ENCODE measurements at places on chromosomes 16 and 17. TPM values are rescaled to one million over a fixed set of nuclear protein-coding genes. Genes with fewer than 3 reads are reported as not detected.

- H3K4me1 ChIP-seq: peaks cover 3% of the 10 kb centered on the region
- H3K4me3 ChIP-seq: no peak overlapping the region
- no peak overlapping the region for H3K27ac ChIP-seq
- no peaks in the 10 kb centered on the region for H3K27me3 ChIP-seq
- DNase-seq: no peak
Measured at GRCh38 chr17:45300060-45300751, 16.6 kb downstream of the MAP3K14 start.

GRCh38 chr17:60249290-60249826 is 99.6 kb downstream of the CA4 start:
- peak overlapping the region; percentile 80 for H3K27ac ChIP-seq
- no peaks in the 10 kb centered on the region for H3K27me3 ChIP-seq
- peak overlapping the region; percentile 18 for H3K4me3 ChIP-seq
- H3K36me3 ChIP-seq: no peaks in the 10 kb centered on the region
- peak; percentile 75 for DNase-seq

KCNH6 gene
- not detected for total RNA-seq

TCAP gene
- total RNA-seq: 0.54 TPM

GRCh38 chr16:27291106-27291505 is 22.5 kb upstream of the NSMCE1 start:
- no peak for DNase-seq
- no peaks in the 10 kb centered on the region for H3K36me3 ChIP-seq
- H3K27me3 ChIP-seq: no peaks in the 10 kb centered on the region
- no peak overlapping the region for H3K4me3 ChIP-seq

SLC6A2 gene
- total RNA-seq: not detected

PRSS8 gene
- not detected for total RNA-seq

GRCh38 chr16:2472885-2473445 is 1.9 kb downstream of the NTN3 start:
- peaks cover 60% of the 10 kb centered on the region for H3K4me1 ChIP-seq
- H3K36me3 ChIP-seq: no peaks in the 10 kb centered on the region
- no peaks in the 10 kb centered on the region for H3K27me3 ChIP-seq
- DNase-seq: no peak
- peak overlapping the region; percentile 87 for H3K4me3 ChIP-seq
- no peak overlapping the region for H3K27ac ChIP-seq

GRCh38 chr17:49776551-49777300 is 11.8 kb upstream of the KAT7 start:
- H3K4me1 ChIP-seq: no peaks in the 10 kb centered on the region
- no peak overlapping the region for H3K4me3 ChIP-seq
- no peak overlapping the region for H3K27ac ChIP-seq
- no peak for DNase-seq
- H3K36me3 ChIP-seq: no peaks in the 10 kb centered on the region

MMP15 gene
- total RNA-seq: 7.0 TPM

DNA sequence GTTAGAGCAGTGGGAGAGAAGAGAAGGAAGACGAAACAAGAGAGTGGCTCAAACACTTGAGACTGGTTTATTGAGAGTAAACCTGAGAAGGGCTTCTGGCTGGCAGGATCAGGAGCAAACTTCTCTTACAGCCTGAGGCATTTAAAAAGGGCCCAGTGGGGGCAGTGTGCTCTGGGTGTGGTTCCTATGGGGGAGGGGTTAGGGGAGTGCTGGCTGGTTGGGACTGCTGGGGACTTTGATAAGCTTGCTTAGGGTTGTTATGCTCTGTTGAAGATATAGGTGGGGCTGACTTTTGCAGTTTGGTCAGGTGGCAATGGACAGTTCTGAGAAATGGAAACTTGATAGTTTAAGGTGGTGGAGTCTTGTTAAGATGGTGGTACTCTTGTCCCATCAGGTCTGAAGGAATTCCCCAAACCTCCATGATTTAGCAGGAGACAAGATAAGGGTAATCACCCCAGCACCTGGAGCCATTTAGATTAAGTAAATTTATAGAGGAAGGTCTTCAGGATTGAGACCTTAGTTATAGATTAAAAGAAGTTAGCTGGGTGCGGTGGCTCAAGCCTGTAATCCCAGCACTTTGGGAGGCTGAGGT is 79.3 kb downstream of the EMP2 start:
- H3K36me3 ChIP-seq: no peaks in the 10 kb centered on the region
- DNase-seq: no peak
- H3K4me1 ChIP-seq: no peaks in the 10 kb centered on the region
- no peaks in the 10 kb centered on the region for H3K27me3 ChIP-seq

GRCh38 chr17:67602974-67603373 is 114.8 kb upstream of the NOL11 start:
- H3K36me3 ChIP-seq: no peaks in the 10 kb centered on the region
- H3K4me3 ChIP-seq: no peak overlapping the region
- no peaks in the 10 kb centered on the region for H3K27me3 ChIP-seq
- H3K4me1 ChIP-seq: peaks cover 19% of the 10 kb centered on the region

GRCh38 chr16:14172200-14172809 is 101.2 kb downstream of the MRTFB start:
- no peak overlapping the region for H3K27ac ChIP-seq
- no peaks in the 10 kb centered on the region for H3K27me3 ChIP-seq
- no peak for DNase-seq
- H3K36me3 ChIP-seq: no peaks in the 10 kb centered on the region
- H3K4me3 ChIP-seq: no peak overlapping the region

- no peak for DNase-seq
- H3K27me3 ChIP-seq: no peaks in the 10 kb centered on the region
- no peaks in the 10 kb centered on the region for H3K36me3 ChIP-seq
Measured at GRCh38 chr17:82957469-82957795, 117.6 kb upstream of the ZNF750 start.

TBC1D3B gene
- 5.0 TPM for total RNA-seq

DNA sequence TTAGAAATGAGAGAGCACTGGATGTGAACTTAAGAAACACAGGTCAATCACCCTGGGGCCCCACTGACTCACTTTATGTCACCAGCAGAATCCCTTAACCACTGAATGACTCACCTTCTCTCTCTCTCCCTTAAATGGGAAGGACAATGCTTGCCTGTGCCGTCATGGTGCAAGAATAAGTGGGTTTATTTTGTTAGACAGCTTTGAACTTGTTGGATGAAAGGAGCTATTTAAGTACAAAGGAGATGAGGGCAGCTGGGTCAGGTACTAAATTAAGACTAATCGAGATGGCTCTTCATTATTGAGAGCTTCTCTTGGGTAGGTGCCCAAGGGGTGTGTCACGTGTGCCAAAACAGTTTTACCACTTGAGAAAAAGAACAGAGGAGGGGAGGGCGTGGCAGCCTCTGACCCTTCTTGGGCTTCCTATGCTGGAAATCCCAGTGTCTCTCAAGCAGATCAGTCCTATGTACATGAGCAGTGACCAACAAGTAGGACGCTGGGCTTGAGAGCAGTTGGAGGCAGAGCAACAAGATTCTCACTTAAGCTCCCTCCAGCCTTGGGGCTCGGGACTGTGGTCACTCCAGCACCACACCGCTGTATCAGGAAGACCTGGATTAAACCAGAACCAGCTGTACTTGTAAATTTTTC is 6.7 kb upstream of the KRT31 start:
- DNase-seq: no peak
- no peaks in the 10 kb centered on the region for H3K27me3 ChIP-seq
- H3K4me3 ChIP-seq: no peak overlapping the region
- H3K4me1 ChIP-seq: no peaks in the 10 kb centered on the region
- no peak overlapping the region for H3K27ac ChIP-seq
- H3K36me3 ChIP-seq: no peaks in the 10 kb centered on the region

DNA sequence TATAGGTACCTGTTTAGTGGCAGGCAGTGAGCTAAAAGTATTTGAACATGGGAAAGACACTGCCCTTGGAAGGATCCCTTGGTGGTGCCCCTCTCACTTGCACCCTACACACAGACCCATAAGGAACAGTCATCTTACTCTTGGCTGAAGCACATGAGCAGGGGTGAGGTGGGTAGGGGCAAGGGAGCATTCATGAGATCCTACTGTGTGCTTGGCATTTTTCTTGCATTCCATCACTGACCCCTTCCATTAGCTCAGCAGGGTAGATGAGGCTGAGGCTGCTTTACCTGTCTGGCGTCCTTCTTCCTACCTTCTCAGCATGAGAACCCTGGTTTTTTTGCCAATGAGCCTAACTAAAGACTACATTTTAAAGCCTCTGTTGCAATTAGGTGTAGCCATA is 48.3 kb downstream of the CCT6B start:
- no peak overlapping the region for H3K27ac ChIP-seq
- no peaks in the 10 kb centered on the region for H3K27me3 ChIP-seq
- no peak overlapping the region for H3K4me3 ChIP-seq
- H3K4me1 ChIP-seq: no peaks in the 10 kb centered on the region
- DNase-seq: no peak

DNA sequence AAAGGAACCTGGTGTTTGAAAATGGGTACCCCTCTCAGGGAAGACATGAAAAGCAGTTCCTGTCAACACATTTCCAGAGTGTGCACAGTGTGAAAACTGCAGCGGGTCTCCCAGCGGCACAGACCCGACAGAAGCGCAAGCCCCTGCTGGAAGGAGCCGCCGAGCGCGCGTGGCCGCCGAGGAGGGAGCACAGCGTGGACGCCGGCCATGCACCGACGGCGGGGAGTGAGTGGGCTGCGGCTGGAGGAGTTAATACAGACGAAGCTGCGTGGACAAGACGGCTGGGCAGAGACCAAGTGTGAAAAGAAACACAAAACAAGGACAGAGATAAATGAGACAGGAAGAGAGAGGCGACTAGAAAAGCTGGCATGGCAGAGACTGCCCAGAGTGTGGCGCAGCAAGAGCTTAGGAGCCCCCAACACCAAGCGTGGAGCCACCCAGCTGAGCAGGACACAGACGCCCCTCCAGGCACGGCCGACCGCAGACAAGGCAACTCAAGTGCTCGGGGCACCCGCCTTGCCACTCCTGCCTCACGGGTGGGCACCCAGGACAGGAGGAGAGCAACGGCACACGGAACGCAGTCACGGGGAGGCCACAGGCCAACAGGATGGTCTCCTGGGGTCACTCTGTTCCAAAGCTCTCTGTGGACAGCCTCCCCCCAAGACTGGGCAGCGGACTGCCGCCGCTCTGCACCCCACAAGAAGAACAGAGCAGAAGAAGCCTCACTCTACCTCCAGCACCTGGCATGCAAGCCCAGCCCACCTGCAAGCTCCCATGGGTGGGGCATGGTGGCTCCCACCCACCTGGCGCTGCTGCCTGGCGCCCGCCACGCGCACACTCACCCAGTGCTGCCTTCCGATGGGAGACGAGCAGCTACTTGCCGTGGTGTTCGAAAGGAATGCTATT is 16.5 kb downstream of the SLC16A3 start:
- peak overlapping the region; percentile 73 for H3K27ac ChIP-seq
- H3K27me3 ChIP-seq: no peaks in the 10 kb centered on the region
- H3K4me1 ChIP-seq: peaks cover 73% of the 10 kb centered on the region
- H3K36me3 ChIP-seq: peaks cover 82% of the 10 kb centered on the region

DNA sequence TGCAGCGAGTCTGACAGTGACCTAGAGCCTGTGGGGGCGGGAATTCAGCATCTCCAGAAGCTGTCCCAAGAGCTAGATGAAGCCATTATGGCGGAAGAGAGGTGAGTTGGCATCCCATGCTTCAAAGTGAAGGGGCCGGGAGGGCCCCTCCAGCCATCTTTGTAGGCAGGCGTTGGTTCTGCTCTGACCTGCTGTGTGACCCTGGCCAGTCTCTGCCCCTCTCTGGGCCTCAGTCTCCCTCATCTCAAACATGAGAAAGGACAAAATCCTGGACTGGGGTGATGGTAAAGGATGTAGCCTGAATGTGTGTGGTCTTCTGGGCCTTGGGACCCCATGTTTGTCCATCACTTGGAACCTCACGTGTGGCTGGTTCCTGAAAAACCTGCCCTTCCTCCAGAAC is 5.1 kb downstream of the PIMREG start:
- no peak for DNase-seq
- peaks cover 47% of the 10 kb centered on the region for H3K36me3 ChIP-seq
- no peak overlapping the region for H3K27ac ChIP-seq
- H3K4me3 ChIP-seq: no peak overlapping the region
- peaks cover 12% of the 10 kb centered on the region for H3K4me1 ChIP-seq

GRCh38 chr17:12599186-12599920 is 66.3 kb upstream of the MYOCD start:
- H3K27ac ChIP-seq: no peak overlapping the region
- no peak for DNase-seq
- H3K36me3 ChIP-seq: no peaks in the 10 kb centered on the region
- no peak overlapping the region for H3K4me3 ChIP-seq
- H3K27me3 ChIP-seq: peaks cover 4% of the 10 kb centered on the region

Measured in A673 (cell line).